Prostate gland (tissue), 2 donors: ENCODE measurements at places on chromosomes 3 and 15.

DNA sequence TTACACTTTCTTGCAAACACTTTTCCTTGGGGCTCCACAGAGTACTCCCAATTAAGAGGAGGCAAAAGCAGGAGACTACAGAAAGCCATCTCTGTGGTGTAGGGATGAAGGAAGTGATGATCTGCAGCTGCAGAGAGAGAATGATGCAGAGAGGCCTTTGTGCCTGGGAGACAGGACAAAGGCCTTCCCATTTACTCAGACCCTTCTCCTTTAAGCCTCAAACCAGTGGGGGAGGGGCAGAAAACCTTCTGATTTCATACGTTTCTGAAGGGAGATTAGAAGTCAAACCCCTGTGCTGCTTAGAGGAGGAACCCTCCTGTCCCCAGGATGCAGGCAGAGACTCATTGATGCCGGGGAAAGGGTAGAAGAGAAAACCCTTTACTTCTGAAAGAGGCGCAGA, 130.8 kb downstream of the NEO1 start:
- no peak for DNase-seq

GRCh38 chr3:134533493-134533892, 47.6 kb downstream of the CEP63 start:
- DNase-seq: no peak

GRCh38 chr3:14328422-14328821, 74.0 kb upstream of the SLC6A6 start:
- DNase-seq: no peak

GRCh38 chr3:100436951-100437350, 35.6 kb downstream of the LNP1 start:
- no peak for DNase-seq

- DNase-seq: no peak
Measured at GRCh38 chr3:42511736-42512135, 9.3 kb downstream of the VIPR1 start.

DNA sequence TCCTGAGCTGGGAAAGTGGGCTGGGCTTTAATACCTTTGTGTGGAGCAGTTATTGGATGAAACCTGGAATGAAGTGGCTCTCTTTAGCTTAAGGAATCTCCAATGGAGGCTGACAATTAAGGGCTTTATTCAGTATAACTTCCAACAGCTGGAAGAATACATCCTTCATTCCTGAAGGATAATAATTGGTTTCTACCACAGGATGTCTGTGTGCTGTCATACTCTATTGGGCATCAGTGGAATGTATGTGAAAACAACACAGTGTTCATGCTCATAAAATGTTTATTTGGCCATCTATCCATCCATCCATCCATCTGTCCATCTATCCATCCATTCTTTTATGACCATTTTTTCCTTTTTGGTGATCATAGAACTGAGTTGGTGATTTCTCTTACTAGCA, 220.7 kb upstream of the GAP43 start:
- DNase-seq: no peak

GRCh38 chr15:54208786-54209185, 230.5 kb downstream of the UNC13C start:
- DNase-seq: no peak

GRCh38 chr15:56640549-56640948, 92.8 kb downstream of the ZNF280D start:
- no peak for DNase-seq

- DNase-seq: no peak
Measured at GRCh38 chr3:38707730-38708129, 58.2 kb upstream of the SCN5A start.

DNA sequence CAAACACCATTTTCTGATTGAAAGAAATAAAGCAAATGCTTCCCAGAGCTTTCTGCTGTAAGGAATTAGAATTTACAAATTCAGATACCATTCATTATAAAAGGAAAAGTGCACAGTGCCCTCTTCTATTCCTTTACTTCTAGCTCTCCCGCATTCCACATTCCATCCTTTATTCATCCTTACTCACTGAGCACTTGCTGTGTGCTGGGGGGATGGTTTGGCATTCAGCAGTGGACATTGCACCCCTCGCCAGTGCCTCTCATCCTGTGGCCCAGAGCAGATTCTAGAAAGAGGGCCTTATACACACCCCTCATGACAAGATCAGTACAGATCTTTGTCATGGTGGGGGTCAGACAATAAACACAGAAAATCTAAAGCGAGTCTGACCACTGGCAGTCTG, 73.0 kb downstream of the MGLL start:
- DNase-seq: no peak

GRCh38 chr15:45634432-45635190, at the start of gene SQOR:
TSS of gene SQOR (plus strand) at chr15:45635029. CDS start at chr15:45658924, 23,895 bp downstream.
- peak; percentile 88 for DNase-seq

DNA sequence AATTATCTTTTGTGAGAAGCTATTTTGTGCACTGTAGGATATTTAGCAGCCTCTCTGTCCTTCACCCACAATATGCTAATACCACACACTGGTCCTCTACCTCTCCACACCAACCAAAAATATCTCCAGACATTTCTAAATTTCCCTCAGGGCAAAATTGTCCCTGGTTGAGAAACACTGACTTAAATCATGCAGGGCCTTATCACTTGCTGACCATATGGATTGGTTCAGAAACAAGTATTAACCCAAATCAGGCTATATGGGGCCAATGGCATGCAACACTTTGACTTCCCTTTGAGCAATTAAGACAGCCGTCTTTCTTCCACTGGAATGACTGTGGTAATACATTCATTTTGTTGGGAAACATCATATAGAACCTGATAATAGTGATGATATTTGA, 251.1 kb downstream of the CNTN3 start:
- no peak for DNase-seq

DNA sequence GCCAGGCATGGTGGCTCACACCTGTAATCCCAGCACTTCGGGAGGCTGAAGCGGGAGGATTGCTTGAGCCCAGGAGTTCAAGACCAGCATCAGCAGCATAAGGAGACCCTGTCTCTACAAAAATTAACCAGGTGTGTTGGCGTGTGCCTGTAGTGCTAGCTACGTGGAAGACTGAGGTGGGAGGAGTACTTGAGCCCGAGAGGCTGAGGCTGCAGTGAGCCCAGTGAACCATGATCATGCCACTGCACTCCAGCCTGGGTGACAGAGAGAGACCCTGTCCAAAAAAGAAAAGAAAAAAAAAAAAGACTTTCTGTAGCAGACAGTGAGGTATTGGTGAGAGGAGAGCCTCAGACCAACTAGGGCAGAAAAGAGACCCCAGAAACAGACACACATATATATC, 263.8 kb downstream of the XXYLT1 start:
- no peak for DNase-seq

DNA sequence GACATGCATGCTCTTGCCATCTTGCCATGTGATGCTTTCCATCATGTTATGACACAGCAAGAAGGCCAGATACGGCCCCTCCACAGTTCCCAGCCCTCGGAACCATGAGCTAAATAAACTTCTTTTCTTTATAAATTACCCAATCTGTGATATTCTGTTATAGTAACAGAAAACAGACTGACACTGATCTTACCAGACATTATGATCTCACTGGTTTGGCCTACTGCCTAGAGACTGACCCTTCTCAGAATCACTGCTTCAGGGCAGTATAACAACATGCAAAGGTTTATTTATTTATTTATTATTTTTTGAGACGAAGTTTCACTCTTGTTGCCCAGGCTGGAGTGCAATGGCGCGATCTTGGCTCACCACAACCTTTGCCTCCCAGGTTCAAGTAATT, 14.0 kb downstream of the ZNF619 start:
- DNase-seq: no peak

- no peak for DNase-seq
Measured at GRCh38 chr3:169272532-169272931, 391.0 kb downstream of the MECOM start.

- DNase-seq: no peak
Measured at GRCh38 chr15:94360251-94360685, 128.9 kb downstream of the MCTP2 start.

DNA sequence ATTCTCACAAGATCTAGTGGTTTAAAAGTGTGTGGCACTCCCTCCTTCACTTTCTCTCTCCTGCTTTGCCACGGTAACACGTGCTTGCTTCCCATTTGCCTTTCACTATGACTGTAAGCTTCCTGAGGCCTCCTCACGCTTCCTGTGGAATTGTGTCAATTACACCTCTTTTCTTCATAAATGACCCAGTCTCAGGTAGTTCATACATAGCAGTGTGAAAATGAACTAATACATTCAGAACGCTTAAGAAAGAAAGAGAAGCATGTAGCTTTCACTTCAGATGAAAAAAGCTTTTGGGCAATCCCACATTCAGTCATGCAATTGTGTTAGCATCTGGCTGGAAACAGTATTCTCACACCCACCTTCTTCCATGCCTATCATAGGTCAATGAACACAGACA, 24.4 kb downstream of the P3H2 start:
- DNase-seq: no peak

- DNase-seq: no peak
Measured at GRCh38 chr3:115042351-115042750, 104.7 kb downstream of the ZBTB20 start.

DNA sequence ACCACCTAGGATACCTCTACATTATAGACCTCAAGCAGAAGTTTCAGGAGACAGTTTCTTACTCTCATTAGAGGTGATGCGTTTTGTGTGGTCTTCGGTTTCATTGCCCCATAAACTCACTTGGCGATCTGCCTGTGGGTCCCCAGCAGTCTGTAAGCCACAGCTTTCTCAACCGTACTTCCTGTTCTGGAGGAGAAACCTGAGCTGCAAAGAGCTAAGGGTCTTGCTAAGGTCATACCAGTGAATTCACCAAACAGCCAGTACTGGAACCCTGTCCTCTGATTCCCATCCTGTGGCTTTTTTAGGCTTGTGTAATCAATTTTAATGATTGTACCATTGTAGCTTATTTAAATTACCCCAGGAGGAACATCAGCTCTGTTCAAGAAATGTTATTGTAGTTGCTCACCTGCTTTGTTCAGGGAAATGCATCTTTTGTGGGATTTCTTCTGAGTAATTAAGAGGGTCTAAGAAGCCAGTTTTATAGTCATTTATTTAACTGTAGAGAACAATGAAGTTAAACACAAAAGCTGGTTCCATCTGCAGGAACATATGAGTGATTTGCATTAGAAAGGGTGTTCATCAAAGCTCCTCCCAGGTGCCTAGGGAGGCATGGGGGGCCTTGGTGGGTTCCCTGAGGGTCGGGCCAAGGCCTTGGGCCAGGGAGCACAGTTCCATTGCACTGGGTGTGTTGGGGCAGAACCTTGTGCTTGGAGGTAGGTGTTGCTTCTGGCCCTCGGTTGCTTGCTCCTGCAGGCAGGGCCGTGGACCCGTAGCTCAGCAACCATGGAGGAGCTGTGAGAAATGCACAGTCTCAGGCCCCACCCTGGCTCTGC, 69.6 kb downstream of the APBA2 start:
- no peak for DNase-seq

DNA sequence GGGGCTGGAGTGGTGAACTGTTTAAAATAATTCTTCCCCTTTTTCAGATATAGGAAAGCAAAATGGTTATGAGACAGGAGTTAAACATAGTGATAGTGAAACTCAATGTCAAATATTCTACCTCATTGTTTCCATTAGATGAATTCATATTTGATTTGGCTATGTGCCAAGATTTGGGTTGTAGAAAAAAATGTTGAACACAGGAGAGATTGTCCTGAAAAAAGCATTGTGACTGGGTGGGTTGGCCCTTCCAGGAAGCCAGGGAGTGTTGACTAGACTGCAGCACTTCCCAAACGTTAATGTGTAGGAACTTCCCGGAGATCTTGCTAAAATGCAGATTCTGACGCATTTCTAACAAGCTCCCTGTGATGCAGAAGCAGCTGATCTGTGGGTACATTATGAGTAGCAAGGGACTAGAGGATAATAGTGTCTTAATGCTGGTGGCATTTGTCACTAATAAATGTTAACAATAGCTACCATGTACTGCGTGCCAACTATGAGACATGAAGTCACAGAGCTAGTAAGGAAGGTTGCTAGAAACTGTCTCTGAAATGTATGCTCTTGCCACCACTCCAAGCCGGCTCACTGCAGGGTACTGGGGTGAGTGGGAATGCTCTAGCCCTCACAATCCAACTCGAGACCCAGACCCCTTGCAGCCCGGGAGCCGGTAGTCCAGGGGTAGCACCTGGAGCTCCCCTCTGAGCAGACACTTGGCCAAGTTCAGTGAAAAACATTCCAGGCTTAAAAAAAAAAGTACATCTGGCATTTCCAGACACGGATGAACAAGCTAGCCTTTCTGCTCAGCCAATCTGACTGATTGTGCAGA, 120.6 kb downstream of the CD47 start:
- DNase-seq: peak; percentile 36

DNA sequence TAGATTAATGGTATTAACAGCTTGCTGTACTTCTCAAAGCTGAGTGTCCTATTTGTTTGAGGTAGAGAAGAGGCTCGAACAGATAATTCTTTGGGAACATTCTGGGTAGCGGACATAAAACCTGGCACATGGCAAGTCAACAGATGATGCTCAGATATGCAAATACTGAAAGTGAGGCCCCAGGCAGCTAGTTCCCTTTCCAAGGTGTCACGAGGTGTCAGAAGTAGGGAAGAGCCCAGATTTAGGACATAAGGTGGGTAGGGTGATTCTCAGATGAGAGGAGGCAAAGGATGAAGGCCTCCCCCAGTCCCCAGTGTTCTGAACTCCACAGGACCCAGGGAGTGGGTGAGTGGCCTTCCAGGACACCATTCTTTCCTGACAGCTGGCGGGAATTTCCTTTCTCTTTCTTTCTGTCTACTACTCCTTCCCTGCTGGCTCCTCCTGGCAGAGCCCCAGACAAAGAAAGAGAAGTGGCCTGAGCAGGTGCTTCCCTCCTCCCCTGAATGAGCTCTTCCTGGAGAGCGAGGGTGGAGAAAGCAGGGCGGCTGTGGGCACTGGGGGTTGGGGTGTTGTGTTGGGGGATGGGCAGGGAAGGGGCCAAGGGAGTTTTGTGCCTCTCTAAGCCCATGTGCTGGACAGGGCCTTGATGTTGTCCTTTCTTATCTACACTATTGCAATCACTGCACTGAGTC, 87.5 kb downstream of the CORO2B start:
- no peak for DNase-seq

DNA sequence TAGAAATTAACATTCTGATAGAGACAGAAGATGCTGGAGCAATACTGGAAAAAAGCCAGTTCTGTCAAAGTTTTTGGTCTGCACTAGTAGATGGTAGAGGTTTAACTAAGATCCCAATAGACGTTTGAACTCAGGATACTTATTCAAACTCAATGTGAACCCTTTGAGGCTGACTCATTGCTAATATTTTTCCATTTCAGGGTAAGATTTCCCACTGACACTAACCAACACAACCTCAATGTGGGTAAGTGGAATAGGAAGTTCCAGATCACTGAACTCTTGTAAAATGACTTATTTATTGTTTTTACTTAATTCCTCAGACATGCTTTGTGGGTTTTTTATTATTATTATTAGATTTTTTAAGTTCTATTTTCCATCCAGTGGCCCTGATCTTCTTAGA, 1024.8 kb downstream of the EPHA3 start:
- DNase-seq: no peak

DNA sequence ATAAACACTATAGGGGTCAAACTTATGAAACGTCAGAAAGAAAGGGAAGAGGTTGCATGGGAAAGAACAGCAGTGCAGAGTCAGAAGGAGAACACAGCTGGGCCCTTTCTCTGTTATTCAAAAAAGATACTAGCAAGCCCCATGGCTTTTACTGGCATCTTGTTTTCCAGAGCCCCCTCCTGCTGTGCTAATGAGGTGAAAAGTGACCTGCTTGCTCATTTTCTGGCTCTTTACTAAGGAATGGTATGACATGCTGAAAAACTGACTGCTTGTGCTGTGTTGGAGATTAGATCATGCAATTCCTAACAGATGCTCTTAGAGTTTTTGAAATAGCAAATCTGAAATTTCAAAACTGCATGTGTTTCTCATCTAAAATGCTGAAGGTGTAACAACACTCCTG, 541.6 kb upstream of the ALCAM start:
- DNase-seq: no peak

GRCh38 chr3:71425491-71426071, 157.9 kb downstream of the FOXP1 start:
- no peak for DNase-seq
